ENCODE measurements at places on chromosomes 7 and 10. TPM values are rescaled to one million over a fixed set of nuclear protein-coding genes. Genes with fewer than 3 reads are reported as not detected.

Gene ITGA8
- not detected for polyA plus RNA-seq

Gene JCAD
- 17.1 TPM for polyA plus RNA-seq

Gene CYP26A1
- polyA plus RNA-seq = not detected

Gene CALML5
- polyA plus RNA-seq = not detected

Gene AGAP6
- polyA plus RNA-seq = 3.1 TPM

Gene CRHR2
- polyA plus RNA-seq = not detected

Gene CASD1
- 5.9 TPM for polyA plus RNA-seq

Gene METTL27
- 6.0 TPM for polyA plus RNA-seq

All from GM23248 (cell line).